ENCODE measurements at places on chromosomes 5 and 9. TPM values are rescaled to one million over a fixed set of nuclear protein-coding genes. Genes with fewer than 3 reads are reported as not detected.

GRCh38 chr5:173466227-173466626 lies 138.0 kb upstream of the STC2 start:
- no peak for DNase-seq

The GMCL2 gene
- not detected for total RNA-seq

DNA sequence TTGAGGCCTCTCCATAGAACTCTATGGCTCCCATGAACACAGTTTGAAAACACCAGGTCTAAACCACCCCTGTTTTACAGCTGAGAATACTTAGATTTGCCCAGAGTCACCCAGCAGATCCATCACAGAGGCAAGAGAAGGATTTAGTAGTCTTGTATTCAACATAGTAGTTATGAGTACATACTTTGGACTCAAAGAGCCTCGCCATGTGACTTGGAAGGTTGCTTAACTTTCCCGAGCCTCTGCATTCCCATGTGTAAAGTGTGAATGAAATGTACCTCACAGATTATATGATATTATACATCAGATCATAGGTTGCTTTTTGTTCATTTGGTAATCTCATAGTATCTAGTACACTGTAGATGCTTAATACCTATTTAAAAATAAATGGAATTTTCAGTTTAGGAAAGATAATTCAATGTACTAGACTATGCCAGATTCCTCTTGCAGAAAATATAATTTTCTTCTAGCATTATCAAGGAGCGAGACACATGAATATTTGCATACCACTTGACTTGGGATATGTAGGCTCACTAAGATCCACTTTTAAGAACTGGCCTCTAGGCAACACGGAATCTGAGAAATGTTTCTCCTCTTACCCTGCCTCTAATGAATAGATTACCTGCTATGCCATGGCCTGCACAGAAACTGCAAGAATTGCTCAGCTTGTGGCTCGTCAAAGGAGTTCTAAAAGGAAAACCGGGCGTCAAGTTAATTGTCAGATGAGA lies 18.6 kb downstream of the TDRD7 start:
- no peak for DNase-seq

DNA sequence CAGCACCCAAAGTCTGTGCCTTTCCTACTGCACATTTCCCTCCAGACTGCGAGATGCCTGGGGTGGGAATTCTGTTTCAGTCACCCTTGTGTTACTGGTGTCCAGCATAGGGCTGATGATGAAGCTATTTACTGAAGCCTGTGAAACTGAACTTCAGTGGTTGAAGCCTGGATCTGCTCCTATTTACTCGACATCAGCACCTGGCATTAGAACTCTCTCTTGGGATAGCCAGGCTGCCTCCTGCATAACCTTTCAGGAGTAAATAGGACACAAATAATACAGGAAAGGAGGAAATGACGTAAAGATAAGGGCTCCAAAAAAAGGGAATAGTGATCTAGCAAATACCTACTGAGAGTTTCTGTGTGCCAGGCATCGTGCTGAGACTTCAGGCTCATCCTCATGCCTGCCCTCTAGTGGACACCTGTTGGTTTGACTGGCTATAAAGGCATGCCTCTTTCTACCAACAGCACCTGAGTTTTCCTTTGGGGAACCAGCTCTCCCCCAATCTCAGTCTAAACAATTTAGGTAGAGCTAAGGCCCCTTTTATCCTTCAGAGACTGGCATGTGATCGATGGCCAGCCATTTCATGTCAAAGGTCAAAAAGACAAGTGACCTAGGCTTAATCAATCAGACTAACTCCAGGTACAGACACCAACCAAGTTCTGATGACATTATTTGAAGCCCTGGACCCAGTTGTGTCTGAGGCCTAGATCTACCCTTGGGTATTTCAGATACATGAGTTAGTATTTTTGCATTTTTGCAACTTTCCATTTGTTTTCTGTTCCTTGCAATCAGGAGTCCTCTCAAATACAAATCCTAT lies 192.1 kb upstream of the TRIM32 start:
- no peak for DNase-seq

GRCh38 chr5:176789873-176790615 lies 20.3 kb upstream of the UNC5A start:
- no peak for DNase-seq

DNA sequence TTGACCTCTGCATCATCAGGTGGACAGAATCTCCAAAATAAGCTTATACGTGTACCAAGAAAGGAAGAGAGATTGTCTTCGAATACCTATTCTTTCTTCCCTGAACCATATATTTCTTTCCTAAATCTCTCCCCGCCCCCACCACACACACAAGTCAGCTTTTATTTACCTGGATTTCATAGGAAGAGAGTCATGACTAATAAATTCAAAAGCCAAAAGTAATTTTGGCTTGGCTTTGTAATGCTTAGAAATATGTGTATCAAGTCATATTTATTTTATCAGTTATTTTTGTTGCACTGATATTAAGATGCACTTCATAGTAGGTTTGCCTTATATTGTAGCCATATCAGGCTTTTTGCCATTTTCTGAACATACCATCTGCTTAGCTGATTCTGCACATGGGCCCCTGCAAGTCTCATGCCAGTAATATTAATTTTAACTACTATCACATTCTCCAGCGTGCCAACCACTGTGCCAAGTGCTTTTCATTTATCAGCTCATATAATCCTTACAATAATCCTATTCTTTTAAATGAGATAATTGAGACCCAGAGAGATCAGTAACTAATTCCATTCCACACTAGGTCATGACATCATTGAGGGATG lies 1405.3 kb upstream of the NUDT12 start:
- no peak for DNase-seq

The TIMD4 gene
- 14.8 TPM for total RNA-seq

GRCh38 chr9:110007477-110008270 lies 200.3 kb downstream of the C9orf152 start:
- DNase-seq, result no peak

GRCh38 chr5:156200938-156201787 lies 125.8 kb upstream of the SGCD start:
- no peak for DNase-seq

DNA sequence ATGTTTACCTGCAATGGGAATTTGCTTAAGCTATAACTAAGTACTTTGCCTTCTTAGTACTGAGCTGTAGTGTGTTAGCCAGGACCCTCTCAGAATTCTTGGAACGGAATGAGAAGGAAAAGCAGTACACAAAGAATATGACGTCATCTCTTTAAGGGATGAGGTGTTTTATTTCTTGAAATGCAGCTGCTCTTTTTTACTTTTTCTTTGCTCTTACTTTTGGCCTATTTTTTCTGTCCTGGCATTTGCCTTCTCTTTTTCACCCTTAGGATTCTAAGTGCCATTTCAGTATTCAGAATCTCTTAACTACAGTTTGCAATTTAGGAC lies 10.1 kb downstream of the KIF2A start:
- DNase-seq, result no peak

DNA sequence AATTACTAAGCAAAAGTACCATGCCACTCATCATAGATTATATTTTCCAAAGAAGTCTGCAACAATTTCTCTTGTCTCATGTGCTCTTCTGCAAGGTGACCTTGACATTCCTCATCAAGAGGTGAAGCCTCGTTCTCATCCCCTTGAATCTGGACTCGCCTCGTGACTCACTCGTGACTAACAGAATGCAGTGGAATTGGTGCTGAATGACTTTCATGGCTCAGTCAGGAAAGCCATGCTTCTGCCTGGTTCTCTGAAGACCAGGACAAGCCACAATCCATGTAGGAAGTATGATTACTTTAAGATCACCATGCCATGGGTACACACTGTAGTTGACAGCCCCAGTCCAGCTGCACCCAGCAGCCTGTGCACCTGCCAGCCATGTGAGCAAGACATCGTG lies 335.8 kb downstream of the GADD45G start:
- no peak for DNase-seq

The MARCHF3 gene
- total RNA-seq, result 41.2 TPM

The RASEF gene
- not detected for total RNA-seq

DNA sequence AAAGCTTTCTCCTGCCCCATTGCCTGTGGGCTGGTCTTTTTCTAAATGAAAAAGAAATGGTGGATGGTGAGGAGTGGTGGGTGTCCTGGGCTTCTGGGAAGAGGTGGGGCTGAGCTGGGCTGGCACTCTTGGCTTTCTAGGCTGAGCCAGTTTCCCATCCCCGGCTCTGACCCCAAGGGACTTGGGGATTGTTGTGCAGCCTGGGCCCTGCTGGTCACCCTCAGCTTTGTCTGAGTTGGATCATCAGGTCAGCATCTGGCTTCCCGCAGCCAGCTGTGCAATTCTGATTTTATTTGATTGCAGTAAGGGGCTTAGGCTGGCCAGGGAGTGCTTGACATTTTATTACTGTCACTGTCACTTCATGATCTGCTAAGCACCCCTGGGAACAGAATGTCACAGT lies 25.3 kb downstream of the GLRA1 start:
- DNase-seq, result no peak
